ENCODE measurements at places on chromosomes 16 and 17.

GRCh38 chr17:50260501-50260911 is 13.8 kb upstream of the TMEM92 start:
- DNase-seq: no peak

GRCh38 chr17:29004081-29004692 is 1.6 kb downstream of the SEZ6 start:
- no peak for DNase-seq

DNA sequence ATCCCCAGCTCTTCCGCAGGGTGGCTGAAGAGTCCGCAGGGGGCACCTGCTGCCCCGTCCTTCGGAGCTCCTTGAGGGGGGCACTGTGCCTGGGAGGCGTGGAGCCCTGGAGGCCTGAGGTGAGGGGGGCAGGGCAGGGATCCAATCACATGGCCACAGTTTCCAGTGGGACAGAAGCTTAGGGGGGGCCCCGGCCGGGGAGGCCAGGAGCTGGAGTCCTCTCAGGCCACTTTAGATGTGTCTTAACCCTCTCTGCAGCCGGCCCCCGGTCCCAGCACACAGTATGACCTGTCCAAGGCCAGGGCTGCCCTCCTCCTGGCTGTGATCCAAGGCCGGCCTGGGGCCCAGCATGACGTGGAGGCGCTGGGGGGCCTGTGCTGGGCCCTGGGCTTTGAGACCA is 10.8 kb downstream of the ZNF213 start:
- DNase-seq: no peak

DNA sequence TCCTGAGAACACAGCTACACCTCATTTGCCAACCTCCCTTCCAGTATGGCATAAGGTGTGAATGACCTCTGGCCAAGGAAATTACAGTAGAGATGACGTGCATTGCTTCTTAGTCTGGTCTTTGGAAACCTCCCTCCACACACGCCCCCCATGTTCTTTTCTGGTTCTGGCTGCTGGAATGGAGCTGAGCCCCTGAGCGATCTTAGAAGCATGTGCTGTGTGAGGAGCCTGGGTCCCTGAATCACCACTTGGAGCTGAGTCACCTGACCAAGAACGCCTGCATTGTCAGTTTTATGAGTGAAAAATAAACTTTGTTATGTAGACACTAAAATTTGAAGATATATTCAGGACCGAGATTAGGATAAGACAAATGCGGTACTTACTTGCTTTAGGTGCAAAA is 51.4 kb downstream of the HS3ST3A1 start:
- no peak for DNase-seq

DNA sequence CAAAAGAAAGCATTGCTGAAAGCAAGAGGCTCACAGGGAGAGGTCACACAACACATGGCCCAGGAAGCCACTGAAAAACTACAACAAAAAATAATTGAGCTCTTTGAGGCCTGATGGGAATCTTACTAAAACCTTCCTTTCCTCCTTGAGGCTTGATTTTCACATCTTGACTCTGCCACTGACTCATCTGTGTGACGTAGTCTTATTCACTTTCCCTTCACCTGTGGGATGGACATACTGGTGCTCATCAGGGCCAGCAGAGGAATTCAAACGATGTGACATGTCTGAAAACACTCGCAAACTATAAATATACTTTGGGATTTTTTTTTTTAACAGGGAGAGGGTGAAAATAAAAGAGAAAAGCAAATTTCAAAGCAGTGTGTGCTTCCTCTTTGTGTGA is 78.3 kb upstream of the ASIC2 start:
- DNase-seq: no peak
